ENCODE measurements at places on chromosomes 5 and 9. TPM values are rescaled to one million over a fixed set of nuclear protein-coding genes. Genes with fewer than 3 reads are reported as not detected.
A peak's percentile ranks its signal among the peaks of the same experiment; 100 is the strongest.

ENDOG gene
- 17.9 TPM for total RNA-seq

PPP3R2 gene
- not detected for total RNA-seq

- no peak for DNase-seq
Observed at GRCh38 chr5:100755435-100755834, 147.6 kb downstream of the ST8SIA4 start.

- no peak for DNase-seq
Observed at GRCh38 chr9:108636013-108636412, 219.8 kb downstream of the ACTL7B start.

- no peak for DNase-seq
Observed at GRCh38 chr9:112145886-112146285, 29.2 kb downstream of the SUSD1 start.

- DNase-seq = no peak
Observed at GRCh38 chr5:54624805-54625568, 107.4 kb downstream of the SNX18 start.

- DNase-seq = peak; percentile 77
Observed at GRCh38 chr9:111482694-111483438, 1.3 kb downstream of the ECPAS start.

DNA sequence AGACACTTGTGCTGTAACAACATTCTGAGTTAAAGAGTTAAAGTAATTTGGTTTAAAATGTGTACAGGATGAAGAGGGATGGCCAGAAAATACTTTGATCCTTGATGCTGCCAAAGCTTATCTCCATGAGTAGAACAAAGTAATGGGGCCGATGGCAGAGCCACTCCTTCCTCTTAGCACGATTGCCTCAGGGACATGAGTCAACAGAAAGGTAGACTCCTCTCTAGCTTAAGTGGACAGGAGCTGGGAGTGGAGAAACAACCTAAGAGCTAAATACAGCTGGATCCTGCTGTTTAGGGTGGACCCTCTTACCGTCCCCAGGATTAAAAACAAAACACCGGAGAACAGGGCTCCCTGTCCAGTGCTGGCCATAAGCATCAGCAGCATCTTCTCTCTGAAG, 267.3 kb downstream of the IRX1 start:
- DNase-seq = no peak

DNA sequence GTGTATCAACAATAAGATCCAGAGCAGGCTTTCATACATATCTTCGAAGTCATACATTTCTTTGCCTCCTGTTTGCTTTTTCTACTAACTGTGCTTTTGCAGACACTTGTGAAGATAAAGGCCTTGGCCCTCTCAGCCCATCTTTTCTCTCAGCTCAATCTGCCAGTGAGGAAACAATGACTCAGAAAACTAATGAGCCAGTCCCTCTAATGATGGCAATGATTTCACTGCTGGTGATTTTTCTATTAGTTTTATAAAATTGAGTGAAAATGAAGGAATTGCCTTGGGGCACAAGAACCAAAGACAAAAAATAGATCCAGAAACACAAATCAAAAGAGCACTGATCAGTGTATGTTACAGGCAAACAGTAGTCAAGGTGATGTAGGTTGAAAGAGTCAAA, 167.7 kb upstream of the PPP2R2B start:
- no peak for DNase-seq

DNA sequence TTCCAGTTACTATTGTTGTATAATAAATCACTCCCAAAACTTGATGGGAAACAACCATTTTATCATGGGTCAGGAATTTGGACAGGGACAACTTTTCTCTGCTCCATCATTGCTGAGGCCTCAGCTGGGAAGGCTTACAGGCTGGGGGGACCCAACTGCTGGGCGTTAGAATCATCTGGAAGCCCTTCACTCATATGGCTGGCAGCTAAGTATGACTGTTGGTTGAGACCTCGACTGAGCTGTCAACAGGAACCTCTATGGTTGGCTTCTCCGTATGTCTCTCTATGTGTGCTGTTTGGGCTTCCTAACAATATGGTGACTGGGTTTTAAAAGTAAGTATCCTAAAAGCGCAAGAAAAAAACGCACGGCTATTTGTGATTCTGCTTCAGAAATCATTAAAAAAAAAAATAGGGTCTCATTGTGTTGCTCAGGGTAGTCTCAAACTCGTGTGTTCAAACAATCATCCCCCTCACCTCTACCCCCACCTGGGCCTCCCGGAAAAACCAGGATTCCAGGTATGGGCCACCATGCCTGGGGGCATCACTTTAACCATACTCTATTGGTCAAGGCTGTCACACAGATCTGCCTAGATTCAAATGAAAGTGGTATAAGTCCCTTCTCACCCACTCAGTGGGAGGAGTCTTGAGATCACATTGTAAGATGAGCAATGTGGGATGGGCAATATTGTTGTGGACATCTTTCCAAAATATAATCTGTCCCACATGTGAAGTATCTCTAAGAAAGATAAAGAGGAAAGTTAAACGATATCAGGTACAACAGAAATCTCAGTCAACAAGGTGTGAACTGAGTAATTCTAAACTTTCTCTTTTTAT, 15.2 kb downstream of the FNBP1 start:
- DNase-seq = no peak

- DNase-seq = no peak
Observed at GRCh38 chr5:14741131-14741530, 76.6 kb downstream of the OTULIN start.

DNA sequence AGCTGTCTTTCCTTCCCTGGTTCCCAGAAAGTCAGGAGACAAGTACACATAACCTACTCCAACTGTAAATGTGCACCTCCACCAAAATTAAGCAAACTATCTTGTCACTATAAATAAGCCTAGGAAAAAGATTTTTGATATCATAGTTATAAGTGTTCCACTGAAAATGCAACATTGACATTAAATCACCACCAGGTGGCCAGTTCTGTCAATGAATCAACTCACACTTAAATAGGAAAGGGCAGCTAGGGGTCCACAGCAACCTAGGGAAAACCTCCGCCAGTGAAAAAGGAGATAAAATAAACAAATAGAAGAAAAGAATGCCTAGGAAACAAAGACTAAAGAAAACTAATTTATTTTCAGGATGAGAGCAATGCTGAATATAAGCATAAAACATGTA, 243.0 kb upstream of the PTPRD start:
- DNase-seq = no peak

DNA sequence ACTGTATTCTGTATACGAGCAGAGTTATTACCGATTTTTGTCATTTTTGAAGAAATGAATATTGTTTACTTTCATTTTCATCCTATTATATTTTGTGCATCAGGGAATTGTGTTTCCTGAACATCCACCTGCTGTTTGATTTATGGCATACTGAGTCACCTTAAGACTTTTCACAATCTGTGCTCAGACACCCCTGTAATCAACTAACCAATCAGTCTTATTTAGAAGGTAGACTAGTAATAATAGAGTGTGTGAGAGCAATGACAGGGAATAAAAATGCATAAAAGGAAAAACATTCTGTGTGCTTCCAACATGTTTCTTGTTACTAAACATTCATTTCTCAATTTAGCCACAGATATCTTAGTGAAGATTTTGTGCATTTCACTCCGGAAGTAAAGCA, 1413.6 kb upstream of the ACO1 start:
- DNase-seq = no peak

DNA sequence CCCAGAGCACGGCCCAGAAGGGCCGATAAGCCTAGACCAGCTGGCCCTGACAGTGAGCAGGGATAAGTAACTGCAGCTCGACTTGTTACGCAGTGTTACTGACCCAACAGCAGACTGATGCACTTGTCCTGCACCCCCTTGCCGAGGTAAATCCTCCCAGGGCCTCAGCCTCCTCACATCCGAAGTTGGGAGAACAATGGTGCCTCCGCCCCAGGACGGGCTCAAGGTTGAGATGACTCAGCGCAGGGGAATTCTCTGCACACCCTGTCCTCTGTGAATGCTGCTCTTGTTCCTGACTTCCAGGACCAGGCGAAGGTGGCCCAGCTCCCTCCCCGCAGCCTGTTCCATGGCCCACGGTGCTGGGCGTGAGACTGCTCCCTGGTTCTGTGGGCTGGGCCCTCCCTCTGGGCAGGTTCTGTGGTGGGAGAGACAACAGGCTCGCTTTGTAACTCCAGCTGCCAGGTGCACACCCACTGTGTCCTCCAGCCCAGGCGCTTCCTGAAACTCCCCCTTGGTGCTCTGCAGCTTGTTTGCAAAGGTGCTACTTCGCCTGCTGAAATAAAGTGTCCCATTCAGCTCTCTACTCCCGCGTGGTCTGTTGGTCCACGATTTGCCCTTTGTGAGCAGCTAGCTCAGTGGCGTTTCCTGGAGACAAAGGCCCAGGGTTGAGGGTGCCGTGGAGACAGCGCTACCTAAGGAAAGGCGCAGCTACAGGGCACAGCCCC, 40.1 kb upstream of the SLC6A19 start:
- no peak for DNase-seq

- no peak for DNase-seq
Observed at GRCh38 chr5:177304392-177305119, 957 bp downstream of the PRELID1 start.
